ENCODE measurements at places on chromosomes 12 and 14. TPM values are rescaled to one million over a fixed set of nuclear protein-coding genes. Genes with fewer than 3 reads are reported as not detected.
A peak's percentile ranks its signal among the peaks of the same experiment; 100 is the strongest.

CIPC gene
- total RNA-seq = 31.2 TPM

GRCh38 chr14:49923442-49923841, 30.6 kb downstream of the ARF6 start:
- DNase-seq = no peak

GRCh38 chr14:91400696-91401095, 16.9 kb downstream of the CCDC88C start:
- no peak for DNase-seq

DNA sequence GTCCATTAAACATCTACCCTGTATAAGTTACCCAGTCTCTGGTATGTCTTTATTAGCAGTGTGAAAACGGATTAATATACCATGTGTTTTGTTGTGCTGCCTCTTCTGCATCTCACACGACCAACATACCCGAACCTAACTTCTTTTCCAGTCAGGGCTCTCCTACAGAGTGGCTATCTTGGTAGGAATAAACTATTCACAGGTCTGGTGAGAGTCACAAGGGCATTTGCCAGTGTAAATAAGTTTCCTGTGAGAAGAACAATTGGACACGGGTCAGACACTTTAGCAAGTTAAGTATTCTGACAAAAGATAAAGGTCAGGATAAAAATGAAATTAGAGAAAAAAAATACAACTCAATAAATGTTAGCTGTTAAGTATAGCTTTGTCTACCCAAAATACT, 60.9 kb downstream of the MYF5 start:
- no peak for DNase-seq

DNA sequence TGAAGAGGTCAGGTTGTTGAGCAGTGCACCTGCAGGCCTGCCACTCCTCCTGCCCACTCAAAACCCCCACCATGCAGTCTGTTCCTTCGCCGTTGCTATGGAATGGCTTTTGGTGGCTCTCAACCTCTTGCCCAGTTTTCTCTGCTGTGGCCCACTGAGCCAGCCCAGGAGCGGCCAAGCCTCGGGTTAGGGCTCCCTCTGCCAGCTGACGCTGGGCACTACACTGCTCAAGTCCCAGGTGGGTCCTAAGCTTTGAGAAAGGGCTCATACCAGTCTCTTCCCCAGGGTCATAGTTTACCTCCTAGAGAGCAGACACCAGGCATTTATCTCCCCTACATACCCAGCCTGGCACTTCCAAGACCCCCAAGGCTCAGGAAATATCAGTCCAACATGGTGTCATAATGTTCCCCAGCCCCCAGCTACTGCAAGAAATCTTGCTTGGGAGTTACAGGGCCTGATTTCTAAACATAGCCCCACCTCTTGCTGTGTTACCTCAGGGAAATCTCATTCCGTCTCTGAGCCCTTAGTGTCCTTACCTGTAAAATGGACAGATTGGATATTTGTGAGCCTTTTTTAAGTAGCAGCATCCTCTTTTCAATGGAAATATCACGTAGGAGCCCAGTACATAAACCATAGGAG, 59.4 kb downstream of the TSPAN11 start:
- DNase-seq = peak; percentile 44

- DNase-seq = no peak
Measured at GRCh38 chr12:30296486-30296885, 399.2 kb downstream of the IPO8 start.

AHNAK2 gene
- total RNA-seq = 16.0 TPM

GRCh38 chr14:104757681-104758392, 4.9 kb downstream of the SIVA1 start:
- no peak for DNase-seq

CLEC14A gene
- total RNA-seq = 18.6 TPM

- DNase-seq = no peak
Measured at GRCh38 chr14:106551265-106551664, 1024.9 kb downstream of the TMEM121 start.

DNA sequence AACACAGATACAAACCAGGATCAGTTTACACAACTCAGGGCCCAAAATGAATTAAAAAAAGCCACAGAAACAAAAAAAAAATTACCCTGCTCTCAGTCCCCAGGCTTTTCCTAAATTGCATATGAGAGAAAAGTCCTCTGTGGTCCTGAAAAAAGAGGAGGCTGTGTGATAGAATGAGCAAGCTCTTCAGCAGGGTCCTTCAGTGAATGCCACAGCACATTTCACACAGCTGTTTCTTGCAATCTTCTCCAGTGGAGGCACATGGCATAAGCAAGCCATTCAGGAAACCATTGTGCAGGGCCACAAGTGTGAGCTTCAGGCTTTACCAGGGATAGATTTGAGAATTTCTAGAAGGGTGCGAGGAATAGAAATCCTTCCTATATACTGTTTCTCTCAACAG, 168.5 kb downstream of the PPM1H start:
- DNase-seq = no peak

FLVCR2 gene
- 8.7 TPM for total RNA-seq

DNA sequence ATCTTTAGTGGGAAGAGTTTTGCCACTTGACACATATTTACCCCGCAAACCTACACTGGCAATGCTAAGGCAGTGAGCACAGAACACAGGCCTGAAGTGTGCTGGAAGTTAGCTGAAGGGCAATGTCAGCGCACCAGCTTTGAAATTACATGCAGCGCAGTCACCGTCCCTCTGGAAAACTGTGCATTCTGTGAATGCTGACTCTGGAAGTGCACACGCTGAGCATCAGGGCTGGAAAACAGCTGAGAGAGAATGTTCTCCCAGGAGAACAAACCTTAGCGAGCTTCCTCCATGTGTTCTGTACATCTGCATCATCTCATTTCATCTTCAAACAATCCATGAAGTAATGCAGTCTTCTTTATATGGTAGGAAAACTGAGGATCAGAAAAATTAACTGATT, 448.2 kb downstream of the NRXN3 start:
- DNase-seq = no peak

DNA sequence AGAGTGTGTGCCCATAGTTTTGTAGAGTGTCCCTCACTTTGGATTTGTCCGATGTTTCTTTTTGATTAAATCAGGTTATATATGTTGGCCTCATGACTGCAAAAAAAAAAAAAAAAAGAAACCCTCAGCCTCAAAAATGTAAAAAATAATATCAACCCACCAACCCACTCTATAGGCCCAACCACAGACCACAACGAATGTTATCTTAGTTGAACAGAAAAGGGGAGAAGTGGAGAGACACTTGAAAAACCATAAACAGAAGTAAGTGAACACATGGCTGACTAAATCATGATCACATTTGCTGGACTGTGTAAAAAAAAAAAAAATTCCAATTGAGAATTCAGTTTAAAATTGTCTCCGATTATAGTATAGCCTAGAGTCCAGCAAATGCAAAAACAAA, 45.5 kb upstream of the ST8SIA1 start:
- DNase-seq = no peak

GRCh38 chr12:27794818-27795584, 15.0 kb upstream of the MANSC4 start:
- no peak for DNase-seq

GRCh38 chr12:113196990-113197389, 11.5 kb downstream of the RITA1 start:
- peak; percentile 76 for DNase-seq

DNA sequence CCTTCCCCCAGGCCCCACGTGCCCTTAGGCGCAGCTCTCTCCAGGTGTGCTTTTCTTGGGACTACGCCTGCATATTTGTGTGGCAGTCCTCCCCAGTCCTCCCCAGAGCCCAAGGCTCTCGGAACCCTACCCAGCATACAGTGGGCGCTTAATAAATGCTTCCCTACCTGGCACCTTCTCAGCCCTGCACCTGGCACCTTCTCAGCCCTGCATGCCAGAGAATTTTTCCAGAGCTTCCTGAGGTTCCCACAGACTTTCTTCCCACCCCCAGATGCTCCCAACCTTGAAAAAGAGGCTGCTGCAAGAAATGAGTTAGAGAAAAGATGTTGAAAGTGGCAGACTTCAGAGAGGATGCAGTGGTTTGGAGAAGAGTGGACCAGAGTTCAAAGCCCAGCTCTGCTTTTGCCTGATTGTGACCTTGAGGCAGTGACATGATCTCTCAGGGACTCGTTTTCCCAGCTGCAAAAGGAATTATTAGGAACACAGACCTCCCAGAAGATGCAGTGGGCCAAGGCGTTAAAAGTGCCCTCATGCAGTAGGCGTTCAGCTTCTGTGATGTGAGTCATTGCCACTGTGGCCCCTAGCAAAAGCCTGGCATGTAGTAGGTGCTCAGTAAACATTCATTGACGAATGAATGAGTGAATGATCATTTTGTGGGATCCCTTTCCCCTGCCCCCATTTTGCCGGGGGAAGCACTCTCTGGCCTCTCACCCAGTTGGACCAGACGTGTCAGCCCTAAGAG, 167.2 kb downstream of the PHETA1 start:
- no peak for DNase-seq

CSRP2 gene
- 53.7 TPM for total RNA-seq

INHBC gene
- total RNA-seq = not detected

NOS1 gene
- 0.40 TPM for total RNA-seq

GRCh38 chr14:91238661-91239060, 5.8 kb downstream of the GPR68 start:
- no peak for DNase-seq

ENDOU gene
- total RNA-seq = not detected

DNA sequence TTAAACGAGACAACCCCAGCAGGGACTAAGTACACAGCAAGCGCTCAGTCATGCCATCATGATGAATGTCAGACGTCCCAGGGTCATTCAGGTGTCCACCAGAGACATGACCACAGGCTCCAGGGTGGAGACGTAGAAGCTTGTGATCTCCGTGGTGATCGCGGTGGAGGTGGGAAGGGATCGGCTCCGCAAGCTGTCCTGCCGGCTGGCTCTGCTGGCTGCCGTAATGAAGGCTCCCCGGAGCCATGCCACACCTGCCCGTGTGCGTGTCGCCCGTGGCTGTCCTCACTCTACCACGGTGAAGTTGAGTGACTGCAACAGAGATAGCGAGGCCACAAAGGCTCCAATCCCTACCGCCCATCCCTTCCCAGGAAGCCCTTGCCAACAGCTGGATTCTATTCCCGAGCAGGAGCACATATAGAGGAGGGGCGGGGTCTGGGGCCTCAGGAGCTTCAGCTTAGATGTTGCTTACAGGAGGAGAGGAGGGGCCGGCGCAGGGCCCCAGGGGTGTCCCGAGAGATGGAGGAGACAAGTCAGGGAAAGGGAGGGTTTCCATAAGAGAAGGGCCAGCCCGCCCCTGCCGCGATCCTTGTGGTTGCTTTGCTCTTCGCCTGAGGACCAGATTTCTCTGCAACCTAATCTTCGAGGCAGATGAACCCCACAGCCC, 332.6 kb upstream of the SFSWAP start:
- no peak for DNase-seq

GRCh38 chr12:117875744-117876435, 92.9 kb downstream of the KSR2 start:
- DNase-seq = no peak

BDKRB1 gene
- 4.1 TPM for total RNA-seq

- no peak for DNase-seq
Measured at GRCh38 chr14:55190906-55191202, 531 bp downstream of the DLGAP5 start.

DNA sequence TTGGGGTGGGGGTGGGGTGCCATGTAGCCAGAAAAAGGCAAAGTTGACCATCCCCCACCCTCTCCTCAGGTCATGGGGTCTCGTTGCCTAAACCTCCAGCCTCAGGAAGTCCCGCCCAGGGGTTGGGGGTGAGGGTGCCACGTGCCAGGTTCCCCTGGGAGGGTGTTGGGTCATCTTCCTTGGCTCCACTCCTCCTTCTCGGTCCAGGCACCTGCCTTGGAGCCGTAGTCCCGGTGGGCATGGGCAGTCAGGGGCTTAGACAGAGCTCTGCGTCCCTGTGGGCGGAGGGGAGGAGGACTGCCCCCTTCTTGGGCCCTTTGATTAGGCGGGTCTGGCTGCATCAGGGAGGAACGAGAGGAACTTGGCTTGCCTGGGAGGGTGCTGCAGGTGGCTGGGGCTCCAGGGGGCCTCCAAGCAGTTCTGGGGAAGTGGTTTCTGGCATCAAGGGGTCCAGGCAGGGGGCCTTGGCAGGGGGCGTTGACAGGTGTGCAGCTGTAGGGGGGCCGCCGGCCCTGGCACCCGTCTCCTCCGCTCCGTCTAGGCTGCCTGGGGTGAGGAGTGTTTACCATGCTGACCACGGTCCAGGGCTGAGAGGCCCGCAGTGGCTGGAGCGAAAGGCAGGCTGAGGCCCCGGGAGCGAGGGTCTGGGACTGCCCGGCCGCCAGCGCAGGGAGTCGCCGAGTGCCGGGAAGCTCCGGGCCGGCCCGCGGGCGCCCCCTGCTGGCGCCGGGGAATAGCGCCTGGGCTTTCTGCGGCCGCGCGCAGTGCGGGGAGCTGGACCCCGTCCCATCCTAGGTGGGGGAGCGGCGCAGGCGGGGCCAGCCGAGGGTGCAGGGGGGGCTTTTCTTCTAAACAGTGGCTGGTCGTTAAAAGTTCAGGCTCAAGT, 7.9 kb downstream of the SETD1B start:
- DNase-seq = no peak

DNA sequence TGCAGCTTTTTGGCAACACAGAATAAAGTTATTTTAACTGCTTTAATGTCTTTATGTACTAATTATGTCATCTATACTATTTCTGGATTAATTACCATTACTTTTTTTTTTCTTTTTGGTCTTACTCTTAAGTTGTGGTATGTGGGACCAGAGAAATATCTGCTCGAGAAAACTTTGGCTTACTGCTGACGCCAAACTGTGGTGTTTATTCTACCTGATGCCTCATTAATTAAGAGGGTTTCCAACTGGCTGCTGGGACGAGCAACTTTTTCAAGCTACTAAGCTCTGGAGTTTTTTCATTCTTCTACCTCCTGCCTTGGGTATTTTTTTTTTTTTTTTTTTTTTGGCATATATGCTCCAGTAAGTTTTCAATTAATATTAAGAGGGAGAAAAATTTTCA, 1257.5 kb downstream of the FSCB start:
- no peak for DNase-seq

DNA sequence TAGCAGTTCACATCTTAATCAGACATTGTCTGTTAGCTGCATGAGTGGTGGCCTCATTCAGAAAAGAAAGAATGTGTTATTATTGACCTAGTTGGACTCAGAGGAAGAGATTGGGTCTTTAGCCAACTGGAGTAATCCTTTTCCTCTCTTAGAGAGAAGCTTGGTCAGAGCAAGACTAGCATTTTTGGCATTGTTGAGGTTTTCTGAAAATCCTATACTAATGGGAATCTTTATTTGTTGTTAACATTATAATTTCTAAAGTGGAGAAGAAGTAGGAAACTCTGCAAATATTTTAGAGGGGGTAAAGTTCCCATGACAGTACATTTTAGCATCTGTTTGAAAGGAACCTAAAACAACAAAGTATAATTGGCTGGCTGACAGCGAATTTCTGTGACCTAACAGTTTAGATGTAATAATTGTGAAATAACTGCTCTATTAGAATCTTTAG, 9.7 kb downstream of the TOX4 start:
- no peak for DNase-seq

All from mucosa of gallbladder (tissue), 1 donor.